Peyer's patch (tissue), 4 donors: ENCODE measurements at places on chromosomes 11 and 22. TPM values are rescaled to one million over a fixed set of nuclear protein-coding genes. Genes with fewer than 3 reads are reported as not detected.

GRCh38 chr11:133928628-133929059 is 28.1 kb downstream of the IGSF9B start:
- no peak overlapping the region for H3K27ac ChIP-seq
- no peaks in the 10 kb centered on the region for H3K36me3 ChIP-seq
- H3K4me3 ChIP-seq, result no peak overlapping the region
- no peak for DNase-seq
- no peaks in the 10 kb centered on the region for H3K27me3 ChIP-seq

DNA sequence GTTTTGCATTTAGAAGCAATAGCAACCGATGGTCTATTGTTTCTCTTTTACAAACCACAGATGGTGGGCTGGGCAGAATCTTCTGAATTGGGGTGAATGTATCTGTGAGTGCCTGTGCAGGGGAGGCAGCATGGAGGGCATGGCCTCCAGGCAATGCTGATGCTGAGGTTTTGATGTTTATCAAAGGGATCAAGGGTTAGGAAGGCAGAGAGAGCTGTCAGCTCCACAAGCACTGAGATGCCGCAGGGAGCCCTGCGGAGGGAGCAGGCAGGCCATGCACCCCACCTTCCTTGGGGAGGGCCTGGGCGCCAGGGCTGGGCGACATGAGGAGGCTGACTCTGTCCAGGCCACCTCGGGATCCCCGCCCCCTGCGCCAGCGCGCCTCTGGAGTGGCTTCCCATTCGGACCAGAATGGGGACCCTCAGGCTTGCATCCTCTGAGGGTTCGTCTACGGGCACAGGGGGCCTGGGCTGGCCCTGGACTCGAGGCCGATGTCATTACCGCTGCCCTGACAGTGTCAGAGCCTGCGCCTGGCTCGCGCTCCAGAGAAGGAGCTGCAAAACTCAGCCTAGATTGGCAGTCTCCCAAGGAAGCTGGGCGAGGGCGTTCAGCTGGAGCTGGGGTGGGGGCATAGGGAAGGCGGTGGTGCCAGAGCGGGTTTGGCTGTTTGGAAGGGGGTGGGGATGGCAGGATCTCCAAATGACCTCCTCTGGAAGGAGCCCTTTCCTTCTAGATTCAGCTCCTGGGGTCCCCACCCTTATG is 13.9 kb upstream of the TH start:
- no peak overlapping the region for H3K27ac ChIP-seq
- H3K36me3 ChIP-seq, result no peaks in the 10 kb centered on the region
- no peaks in the 10 kb centered on the region for H3K27me3 ChIP-seq
- H3K4me1 ChIP-seq, result no peaks in the 10 kb centered on the region

- no peaks in the 10 kb centered on the region for H3K4me1 ChIP-seq
- H3K36me3 ChIP-seq, result no peaks in the 10 kb centered on the region
- H3K27me3 ChIP-seq, result no peaks in the 10 kb centered on the region
- no peak overlapping the region for H3K27ac ChIP-seq
- H3K4me3 ChIP-seq, result no peak overlapping the region
Observed at GRCh38 chr11:58254936-58255335, 13.1 kb downstream of the OR10W1 start.

- H3K27ac ChIP-seq, result no peak overlapping the region
- no peak overlapping the region for H3K4me3 ChIP-seq
- H3K4me1 ChIP-seq, result no peaks in the 10 kb centered on the region
- no peaks in the 10 kb centered on the region for H3K36me3 ChIP-seq
Observed at GRCh38 chr11:33543823-33544222, 156.8 kb downstream of the C11orf91 start.

- H3K27me3 ChIP-seq, result no peaks in the 10 kb centered on the region
- H3K4me3 ChIP-seq, result no peak overlapping the region
- H3K4me1 ChIP-seq, result no peaks in the 10 kb centered on the region
- no peak for DNase-seq
- H3K27ac ChIP-seq, result no peak overlapping the region
Observed at GRCh38 chr11:95568281-95568680, 221.3 kb downstream of the FAM76B start.

DNA sequence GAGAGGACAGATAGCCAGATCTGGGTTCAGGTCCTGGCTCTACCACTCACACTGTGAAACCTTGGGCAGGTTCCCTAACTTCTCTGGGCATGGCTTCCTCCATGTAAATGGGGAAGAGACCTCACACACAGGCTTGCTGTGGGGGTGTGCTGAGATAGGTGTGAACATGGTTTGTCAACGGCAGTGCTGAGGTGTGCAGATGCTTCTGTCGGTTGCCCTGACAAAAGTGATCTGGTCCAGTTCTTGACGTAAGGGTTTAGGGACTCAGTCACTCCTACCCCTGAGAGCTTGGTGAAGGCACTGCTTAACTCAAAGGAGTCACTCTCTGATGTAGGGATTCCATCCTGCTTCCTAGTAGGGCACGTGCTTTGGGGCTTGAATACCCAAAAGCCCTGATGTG is 2.0 kb downstream of the C1QTNF4 start:
- no peaks in the 10 kb centered on the region for H3K36me3 ChIP-seq
- H3K4me3 ChIP-seq, result no peak overlapping the region
- no peak overlapping the region for H3K27ac ChIP-seq
- H3K27me3 ChIP-seq, result peaks cover 17% of the 10 kb centered on the region
- no peak for DNase-seq

DNA sequence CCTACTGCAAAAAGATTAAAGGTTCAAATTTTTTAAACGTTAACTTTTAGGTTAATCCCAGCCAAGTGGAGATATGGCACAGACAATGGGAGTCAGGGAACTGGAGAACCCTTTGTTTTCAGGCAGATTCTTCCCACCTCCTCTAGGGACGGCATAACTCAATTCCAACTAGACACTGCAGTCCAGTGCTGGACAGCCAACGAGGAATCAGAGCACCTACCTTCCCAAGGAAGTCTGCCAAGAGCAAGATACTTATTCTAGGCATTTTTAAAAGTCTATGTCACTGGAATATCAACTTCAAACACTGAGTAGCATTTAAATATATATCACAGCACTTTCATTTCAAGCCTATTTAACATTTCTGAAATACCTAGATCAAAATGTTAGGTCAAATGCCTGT is 7.3 kb downstream of the CADM1 start:
- no peak for DNase-seq
- no peaks in the 10 kb centered on the region for H3K36me3 ChIP-seq
- H3K4me3 ChIP-seq, result no peak overlapping the region
- H3K4me1 ChIP-seq, result no peaks in the 10 kb centered on the region
- H3K27ac ChIP-seq, result no peak overlapping the region
- H3K27me3 ChIP-seq, result no peaks in the 10 kb centered on the region

GRCh38 chr11:66768818-66769217 is 39.8 kb upstream of the SPTBN2 start:
- H3K36me3 ChIP-seq, result no peaks in the 10 kb centered on the region
- no peaks in the 10 kb centered on the region for H3K27me3 ChIP-seq
- H3K27ac ChIP-seq, result no peak overlapping the region
- DNase-seq, result no peak
- H3K4me3 ChIP-seq, result no peak overlapping the region

- DNase-seq, result peak; percentile 64
- H3K4me3 ChIP-seq, result no peak overlapping the region
- H3K27me3 ChIP-seq, result no peaks in the 10 kb centered on the region
- no peaks in the 10 kb centered on the region for H3K36me3 ChIP-seq
- H3K27ac ChIP-seq, result no peak overlapping the region
Observed at GRCh38 chr22:22025320-22026156, 43.0 kb upstream of the TOP3B start.

DNA sequence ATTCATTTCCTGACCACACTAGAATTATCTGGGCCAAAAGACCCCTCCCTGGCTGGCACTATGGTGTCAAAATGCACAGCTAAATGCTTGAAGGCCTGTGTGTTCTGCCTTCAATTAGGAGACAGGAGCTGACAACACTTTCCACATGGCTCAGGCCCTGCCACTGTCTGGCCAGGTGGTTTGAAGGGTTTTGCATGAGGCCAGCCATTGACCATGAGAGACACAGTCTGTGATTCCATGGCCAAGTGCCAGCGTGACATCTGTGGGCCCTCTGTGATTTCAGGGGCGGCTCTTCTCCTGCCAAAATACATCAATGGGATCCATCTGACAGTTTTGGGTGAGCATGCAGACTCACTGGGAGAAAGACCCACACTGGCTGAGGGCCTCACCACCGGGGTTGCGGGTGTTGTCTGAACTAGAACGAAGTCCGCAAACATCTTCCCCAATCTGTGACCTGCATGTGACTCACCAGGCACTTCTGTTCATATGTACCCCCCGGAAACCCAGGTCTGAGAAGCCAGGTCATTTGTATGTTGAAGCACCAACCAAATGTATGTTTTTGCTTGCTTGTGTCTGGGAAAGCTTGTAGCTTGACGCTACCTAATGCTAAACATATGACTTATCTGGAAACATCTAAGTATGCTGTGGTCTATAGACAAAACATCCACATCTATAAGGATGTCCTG is 20.7 kb upstream of the NAV2 start:
- DNase-seq, result no peak
- H3K4me1 ChIP-seq, result no peaks in the 10 kb centered on the region
- H3K4me3 ChIP-seq, result no peak overlapping the region
- H3K36me3 ChIP-seq, result no peaks in the 10 kb centered on the region
- no peaks in the 10 kb centered on the region for H3K27me3 ChIP-seq

DNA sequence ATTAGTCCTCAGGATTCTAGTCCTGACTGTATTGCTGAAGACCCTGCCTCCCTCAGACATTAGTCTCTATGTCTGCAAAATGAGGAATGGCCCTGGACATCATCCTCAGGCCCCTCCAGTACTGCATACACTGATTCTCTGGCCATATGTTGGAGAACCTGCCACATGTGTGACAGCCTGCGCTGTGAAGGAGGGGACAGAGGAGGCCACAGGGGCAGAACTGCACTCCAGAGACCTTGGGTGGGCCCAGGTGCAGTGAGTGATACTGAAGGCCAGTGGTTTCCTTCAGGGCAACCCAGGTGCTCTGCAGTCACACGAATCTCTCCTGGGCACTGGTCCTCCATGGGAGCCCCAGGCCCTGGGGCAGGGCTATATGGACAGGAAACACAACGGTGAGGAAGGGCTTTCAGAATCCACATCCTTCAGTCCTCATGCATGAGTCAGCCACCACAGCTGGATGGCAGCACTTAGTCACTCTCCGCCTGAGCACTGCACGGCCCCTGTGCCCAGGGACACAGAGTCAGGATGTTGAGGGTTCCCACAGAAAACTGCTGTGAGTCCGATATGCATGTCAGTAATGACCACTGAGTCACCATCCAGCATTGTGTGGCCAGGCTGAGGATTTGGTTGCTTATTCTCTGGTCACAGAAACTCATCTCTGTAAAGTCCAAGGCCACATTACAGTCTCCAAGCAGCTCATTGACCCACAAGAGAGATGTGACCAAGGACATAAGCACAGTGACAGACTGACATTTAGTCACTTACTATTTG is 39.7 kb downstream of the ME3 start:
- no peaks in the 10 kb centered on the region for H3K4me1 ChIP-seq
- no peak overlapping the region for H3K27ac ChIP-seq
- DNase-seq, result no peak
- no peak overlapping the region for H3K4me3 ChIP-seq
- no peaks in the 10 kb centered on the region for H3K27me3 ChIP-seq
- no peaks in the 10 kb centered on the region for H3K36me3 ChIP-seq

- peak overlapping the region; percentile 49 for H3K4me3 ChIP-seq
- H3K4me1 ChIP-seq, result peaks cover 18% of the 10 kb centered on the region
- H3K27me3 ChIP-seq, result no peaks in the 10 kb centered on the region
- no peak for DNase-seq
- no peak overlapping the region for H3K27ac ChIP-seq
Observed at GRCh38 chr22:50674130-50674500, 1.5 kb downstream of the SHANK3 start.

TFIP11 gene
- total RNA-seq, result 24.0 TPM

RAC2 gene
- total RNA-seq, result 17.0 TPM

OR52A1 gene
- not detected for total RNA-seq

ACTN3 gene
- total RNA-seq, result not detected

HBB gene
- total RNA-seq, result not detected

KIRREL3 gene
- not detected for total RNA-seq

TRIM6 gene
- total RNA-seq, result 1.5 TPM
